Stimulated activated CD4-positive, alpha-beta T cell treated with anti-CD3 and anti-CD28 coated beads, Interleukin-1b, Interleukin-23, amount 100 ng/mL, for 1 hour (primary cell): ENCODE measurements at places on chromosomes 1 and 21.

GRCh38 chr1:158121604-158122254 is 59.0 kb upstream of the CD1D start:
- no peak for DNase-seq

DNA sequence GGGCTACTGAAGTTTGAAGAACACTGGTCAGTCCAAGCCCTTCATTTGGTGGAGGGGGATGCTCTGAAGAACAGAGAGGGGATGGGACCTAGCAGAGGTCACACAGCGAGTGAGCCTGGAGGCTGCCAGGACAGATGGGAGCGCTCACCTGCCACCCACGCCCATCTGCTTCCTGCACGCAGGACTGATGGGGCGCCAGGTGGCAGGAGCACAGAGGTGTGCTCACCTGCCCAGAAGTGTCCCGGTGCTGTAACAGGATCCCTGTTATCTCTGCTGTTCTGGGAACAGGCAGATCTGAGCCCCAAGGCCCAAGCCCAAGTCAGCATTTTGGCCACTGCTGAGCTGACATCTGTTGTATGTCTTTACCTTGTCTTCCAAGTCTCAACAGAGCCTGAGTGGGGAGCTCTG is 40.5 kb downstream of the EPHB2 start:
- DNase-seq: no peak

DNA sequence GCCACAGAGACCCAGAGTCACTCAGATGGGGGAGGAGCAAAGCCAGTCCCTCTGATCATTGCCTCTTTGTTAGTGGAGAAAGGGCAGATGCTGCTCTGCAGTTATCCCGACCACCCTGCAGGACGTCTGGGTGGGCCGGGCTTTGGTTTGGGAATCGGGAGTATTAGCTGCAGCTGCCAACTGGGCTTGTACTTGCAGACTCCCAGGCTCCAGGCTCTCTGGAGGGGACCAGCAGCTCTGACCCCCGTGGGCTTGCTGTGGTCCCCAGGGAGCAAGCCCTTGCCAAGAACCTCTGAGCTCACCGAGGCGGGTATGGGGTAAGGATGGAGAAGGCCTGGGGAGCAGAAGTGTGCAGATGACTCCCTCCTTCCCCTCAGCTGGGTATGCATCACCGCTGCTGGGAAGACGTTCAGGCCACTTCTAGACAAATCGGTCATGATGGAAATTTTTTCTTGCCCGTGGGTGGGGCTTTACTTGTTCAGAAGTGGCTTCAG is 21.6 kb downstream of the MAPKAPK2 start:
- no peak for DNase-seq

DNA sequence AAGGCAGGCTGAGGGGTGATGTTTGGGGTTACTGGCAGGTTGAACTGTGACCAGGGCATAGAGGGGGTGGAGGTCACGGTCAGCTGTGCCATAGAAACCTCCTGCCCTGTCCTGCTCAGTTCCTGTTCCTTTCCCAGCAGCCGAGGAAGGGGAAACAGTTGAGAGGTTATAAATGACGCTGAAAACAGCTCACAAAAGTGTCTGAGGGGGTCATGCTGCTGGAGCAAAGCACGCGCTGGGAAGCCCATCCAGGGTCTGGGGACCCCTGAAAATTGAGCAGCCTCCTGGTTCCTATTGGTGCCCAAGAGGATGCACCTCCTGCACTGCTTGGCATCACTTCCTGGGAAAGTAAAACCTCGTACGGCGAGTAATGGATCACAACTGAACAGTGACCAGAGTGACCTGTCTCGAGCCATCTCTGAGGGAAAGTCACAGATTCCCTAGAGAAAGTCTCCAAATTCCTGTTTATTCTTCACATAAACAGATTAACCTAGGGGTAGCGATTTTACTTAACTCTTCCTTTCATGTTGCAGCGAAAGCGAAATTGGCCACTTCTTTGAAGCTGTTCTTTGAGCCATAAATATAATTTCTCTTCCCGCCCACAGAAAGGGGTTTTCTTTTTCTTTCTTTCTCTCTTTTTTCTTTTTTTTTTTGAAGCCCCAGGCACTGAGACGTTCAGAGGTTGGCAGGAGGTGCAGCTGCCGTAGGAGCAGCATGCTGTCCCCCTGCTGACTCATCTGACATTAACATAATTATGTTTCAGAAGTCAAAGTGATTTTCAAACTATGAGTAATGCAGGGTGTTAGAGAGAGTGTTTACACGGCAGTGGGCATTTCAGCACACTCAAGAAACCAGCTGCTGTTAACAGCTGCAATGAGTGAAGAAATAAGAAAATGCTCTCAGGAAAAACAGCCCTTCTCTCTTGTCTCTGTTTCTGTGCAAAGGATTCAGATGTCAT is 41.8 kb upstream of the ATF3 start:
- DNase-seq: no peak

DNA sequence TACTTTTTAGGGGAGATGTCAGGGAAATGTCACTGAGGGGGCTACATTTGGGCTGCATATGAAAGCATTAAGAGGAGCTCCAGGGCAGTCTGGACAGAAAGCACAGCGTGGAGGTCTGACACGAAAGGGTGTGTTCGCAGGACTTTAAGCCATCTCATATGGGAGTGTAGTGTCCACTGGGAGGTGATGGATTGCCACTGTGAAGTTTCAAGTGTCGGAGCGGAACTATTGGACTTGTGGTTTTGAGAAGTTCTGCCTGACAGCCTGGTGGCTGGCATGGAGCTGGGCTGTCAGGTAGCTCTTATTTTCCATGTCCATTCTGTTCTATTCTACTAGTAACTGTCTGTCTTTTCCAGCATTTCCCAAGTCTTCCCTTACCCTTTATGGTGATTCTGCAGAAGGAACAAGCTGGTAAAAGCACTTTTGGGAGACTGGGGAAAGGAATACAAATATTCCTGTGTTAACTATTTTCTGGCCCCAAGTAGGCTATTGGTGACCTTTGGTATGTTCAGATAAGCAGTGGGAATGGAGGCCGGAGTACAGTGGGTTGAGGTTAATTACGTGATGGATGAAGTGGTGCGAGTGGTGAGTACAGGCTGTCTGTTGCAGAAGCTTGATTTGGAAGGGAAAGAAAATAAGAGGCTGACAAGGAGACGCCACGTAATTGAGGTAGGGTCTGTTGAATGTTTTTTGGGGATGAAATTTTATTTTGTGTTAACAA is 19.3 kb downstream of the B3GALT5 start:
- no peak for DNase-seq

GRCh38 chr1:85090225-85090624 is 41.9 kb upstream of the MCOLN3 start:
- no peak for DNase-seq

DNA sequence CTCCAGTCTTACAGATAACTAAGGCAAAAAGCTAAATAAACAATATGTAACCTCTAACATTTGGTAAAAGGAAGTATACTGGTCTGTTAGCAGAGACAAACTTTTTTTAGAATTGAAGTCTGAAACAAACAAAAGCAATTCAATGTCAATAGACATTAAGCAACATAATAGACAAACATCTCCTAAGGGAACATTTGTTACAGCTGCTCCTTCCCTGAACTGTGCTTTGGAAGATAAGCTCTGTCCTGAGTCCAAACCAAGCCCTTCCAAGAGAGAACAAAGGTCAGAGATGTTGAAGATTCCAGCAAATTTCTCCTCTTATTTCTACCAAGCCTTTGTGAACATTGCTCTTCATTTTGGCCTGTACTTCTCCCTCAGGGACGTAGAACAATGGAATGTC is 25.3 kb downstream of the FMO2 start:
- no peak for DNase-seq

- DNase-seq: no peak
Observed at GRCh38 chr1:111745675-111746613, 6.7 kb upstream of the INKA2 start.

DNA sequence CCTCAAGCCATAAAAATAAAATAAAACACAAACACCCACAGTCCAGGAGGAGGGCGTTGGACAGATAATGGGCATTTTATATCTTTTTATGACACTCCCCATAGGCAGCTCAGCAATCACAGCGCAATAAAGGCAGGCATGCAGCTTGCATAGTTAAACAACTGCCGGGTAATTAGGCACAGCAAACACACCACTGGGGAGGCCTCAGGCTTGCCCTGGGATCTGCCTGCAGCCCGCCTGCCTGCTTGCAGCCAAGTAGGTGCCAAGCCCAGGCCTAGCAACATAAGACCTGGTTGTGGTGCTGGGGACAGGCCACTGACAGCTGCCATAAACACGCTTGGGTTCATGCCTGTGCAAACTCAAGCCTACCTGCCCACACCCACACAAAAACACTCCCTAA is 54.2 kb downstream of the DMAP1 start:
- DNase-seq: no peak

DNA sequence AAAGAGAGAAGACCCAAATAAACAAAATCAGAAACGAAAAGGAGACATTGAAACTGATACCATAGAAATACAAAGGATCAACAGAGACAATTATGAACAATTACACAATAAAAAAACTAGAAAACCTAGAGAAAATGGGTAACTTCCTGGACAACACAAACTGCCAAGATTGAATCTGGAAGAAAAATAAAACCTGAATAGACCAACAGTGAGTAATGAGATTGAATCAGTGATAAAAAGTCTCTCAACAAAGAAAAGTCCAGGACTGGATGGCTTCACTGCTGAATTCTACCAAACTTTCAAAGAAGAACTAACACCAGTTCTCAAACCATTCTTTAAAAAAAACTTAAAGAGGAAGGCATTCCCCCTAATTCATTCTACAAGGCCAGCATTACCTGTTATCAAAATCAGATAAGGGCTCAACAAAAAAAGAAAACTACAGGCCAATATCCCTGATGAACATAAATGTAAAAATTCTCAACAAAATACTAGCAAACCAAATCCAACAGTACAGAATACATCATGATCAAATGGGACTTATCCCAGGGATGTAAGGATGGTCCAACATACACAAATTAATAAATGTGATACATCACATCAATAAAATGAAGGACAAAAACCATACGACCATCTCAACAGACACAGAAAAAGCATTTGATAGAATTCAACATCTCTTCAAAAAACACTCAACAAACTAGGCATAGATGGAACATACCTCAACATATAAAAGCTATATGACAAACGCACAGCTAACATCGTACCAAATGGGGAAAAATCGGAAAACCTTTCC is 119.9 kb downstream of the ACBD6 start:
- no peak for DNase-seq

- DNase-seq: no peak
Observed at GRCh38 chr1:80656014-80656636, 1144.6 kb upstream of the ADGRL2 start.

DNA sequence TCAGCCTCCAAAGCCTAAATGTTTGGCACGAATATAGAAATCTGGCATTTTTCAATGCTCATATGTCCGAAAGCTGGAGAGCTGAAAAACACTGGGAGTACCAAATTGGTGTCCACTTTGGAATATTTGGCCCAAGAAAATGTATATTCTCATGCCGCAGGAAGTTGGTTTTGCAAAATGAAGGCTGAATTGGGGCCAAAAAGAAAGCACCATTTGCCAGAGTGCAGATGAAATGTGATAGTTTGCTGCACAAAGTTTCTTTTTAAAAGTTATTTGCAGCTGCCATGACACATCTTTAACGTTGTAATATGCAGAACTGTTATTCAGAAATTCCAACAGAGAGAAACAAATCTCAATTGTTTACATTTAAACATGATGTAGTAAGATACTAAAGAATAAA is 124.2 kb upstream of the LYPLAL1 start:
- no peak for DNase-seq

- DNase-seq: no peak
Observed at GRCh38 chr1:29256979-29257804, 20.9 kb downstream of the PTPRU start.

DNA sequence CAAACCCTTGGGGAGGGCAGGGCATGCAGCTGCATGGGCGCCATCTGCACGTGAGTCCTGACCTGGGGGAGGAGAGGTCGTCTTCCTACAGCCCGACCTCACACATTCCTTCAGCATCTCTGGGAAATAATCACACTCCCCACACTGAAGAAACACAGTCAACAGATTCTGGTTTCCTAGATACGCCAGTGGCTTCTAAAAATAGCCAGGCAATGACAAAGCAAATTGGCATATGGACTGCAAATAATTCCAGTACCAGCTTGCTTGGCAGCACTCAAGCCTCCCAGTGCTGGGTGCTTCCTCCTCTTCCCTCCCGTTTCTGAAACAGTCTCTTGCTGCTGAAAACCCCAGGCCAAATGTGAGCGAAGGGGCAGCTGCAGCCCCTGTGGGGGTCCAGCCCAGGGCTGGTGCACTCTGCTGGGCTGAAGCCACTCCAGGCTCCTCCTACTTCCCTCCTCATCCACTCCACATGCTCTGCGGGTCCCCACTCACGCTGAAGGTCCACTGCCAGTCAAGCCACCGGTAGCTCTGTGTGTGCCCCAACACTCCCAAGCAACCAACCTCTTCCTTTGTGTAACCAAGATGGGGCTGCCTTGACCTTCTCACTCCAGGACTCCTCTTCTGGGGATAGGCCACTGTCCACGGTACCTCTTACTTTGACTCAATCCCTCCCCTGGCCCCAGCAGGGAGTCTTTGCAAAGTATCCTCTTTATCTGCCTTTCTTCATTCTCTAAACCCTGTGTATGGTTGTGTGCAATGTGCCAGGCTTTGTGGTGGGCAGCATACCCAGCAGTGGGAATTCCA is 69.0 kb downstream of the KCND3 start:
- no peak for DNase-seq

DNA sequence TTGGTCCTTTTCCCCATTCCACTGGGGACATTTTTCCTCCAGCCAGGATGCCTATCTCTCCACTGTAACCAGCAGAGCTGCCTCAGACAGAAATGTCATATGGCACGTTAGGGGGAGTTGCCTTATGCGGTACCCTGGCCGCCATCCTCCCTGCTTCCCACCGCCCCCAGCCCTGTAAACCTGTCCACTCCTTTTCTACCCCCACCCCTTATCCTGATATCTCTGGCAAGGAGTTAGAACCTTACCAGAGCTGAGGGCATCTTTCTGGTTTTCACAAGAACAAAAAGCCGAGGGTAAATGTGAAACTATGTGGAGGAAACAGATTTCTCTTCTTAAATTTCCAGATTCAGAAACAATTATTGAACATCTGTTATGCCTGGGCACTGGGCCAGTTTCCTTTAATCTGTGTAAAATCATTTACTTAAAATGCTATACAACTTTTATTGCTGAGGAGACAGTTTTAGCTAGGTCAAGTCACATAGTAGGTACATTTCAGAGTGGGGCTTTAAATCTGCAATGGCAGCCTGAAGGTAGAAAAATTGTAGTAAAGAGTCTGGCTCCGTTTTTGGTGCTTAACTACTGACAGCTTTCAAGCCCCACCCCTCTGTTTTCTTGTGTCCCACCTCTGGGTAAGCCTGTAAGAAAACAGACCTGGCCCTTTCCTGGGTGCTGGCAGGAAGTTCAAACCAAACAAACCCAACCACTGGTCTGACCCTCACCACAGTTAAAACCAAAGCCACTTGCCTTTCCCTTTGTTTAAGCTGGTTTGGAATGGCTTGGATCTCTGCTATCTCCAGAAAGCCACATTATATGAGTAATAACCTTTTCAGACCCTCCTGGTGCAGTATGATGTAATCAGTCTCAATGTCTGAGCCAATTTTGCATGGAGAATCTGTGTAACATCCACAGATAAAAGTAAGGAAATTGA is 319.0 kb downstream of the HHAT start:
- no peak for DNase-seq

DNA sequence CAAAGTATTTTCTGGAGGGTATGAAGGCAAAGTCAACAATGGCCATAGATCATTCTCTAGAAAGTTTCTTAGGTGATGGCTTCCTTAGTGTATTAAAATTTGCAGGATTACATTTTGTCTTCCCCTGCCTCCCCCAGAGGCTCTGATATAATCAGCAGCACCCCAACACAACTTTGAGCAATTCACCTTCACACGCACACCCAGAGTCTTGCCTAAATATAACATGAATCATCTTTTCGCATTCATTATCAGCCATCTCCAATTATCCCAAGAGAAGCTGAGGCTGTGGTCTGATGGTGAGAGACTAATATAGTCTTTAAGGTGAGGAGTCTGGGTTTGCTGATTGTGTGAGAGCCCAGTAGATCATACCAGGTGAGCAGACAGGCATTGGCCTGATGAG is 343.0 kb downstream of the RRAGC start:
- no peak for DNase-seq
